Pulmonary artery endothelial cell (primary cell): ENCODE measurements at places on chromosomes 11 and 22. TPM values are rescaled to one million over a fixed set of nuclear protein-coding genes. Genes with fewer than 3 reads are reported as not detected.

CTR9 gene
- 30.2 and 46.3 TPM in 2 replicates for total RNA-seq

APOC3 gene
- total RNA-seq, result not detected in 2 replicates

SMIM38 gene
- 0.07 and 0.13 TPM in 2 replicates for total RNA-seq

OR8A1 gene
- not detected in 2 replicates for total RNA-seq

CENPM gene
- total RNA-seq, result 22.1 and 35.4 TPM in 2 replicates

OLFML1 gene
- total RNA-seq, result not detected in 2 replicates

TAF10 gene
- 36.2 and 45.7 TPM in 2 replicates for total RNA-seq

MS4A2 gene
- not detected in 2 replicates for total RNA-seq

MAPK11 gene
- total RNA-seq, result 16.3 and 23.3 TPM in 2 replicates
